ENCODE measurements at places on chromosomes 1 and 21.

DNA sequence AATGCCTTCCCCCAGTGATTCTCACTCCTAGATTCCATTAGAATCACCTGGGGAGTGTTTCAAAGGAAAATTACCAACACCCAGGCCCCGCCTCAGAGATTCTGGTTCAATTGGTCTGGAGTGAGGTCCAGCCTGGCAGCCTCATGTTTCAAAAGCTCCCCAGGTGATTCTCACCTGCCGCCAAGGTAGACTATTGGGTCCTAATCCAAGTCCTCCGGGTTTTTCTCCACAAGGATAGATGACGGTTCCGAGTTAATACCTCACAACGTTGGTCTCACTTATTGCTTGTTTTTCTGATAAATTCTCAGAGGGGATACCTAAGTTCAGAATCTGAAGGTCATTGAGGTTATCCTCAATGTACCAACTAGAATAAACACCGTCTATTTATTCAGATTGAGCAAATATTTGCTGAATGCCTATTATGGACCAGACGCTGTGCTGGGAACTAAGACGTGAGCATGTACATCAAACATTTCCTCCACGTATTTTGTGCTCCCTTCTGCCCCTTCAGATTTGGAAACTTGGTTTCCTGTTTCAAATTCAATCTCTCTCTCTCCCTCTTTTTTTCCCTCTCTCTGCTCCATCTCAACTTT is 97.5 kb downstream of the SEC16B start:
- no peak for DNase-seq

- DNase-seq, result no peak
Measured at GRCh38 chr1:241079047-241079446, 278.0 kb downstream of the RGS7 start.

DNA sequence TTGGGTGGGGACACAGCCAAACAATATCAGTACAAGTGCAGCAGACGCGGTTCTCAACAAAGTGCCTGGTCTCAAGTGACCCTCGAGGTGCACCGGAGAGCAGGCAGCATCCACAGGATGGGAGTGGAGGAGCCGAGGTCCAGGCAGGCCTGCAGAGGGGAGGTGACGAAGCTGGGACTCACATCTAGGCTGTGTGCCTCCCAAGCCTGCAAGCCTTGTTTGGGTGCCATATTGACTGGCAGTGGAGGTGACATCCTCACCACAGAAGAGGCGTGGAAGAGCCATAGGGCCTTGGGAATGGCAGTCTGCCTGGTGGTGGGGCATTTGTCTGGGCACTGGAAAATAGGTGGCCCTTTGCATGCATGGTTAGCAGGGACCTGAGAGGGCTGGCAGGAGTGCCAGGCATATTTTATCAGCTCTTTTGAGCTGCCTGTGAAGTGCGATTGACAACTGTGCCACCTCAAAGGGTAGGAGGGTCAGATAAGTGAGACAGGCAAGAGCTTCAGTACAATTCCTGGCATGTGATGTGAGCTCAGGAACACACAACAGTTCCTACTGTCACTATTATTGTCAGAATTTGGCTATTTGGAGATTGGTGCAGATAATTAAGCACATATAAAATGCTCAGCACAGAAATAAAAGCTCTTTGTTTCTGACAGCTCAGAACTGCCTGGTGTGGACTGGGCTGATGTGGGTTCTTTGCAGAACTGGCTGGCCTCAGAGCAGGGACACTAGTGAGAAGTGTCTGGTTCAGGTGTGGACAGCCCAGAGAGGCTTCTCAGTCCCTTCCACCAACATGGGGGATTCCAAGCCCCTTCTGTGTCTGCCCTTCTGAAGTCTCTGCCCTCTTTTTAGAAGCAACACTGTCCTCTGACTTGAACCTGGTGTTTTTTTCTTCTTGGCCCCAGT is 347.6 kb upstream of the AJAP1 start:
- no peak for DNase-seq

DNA sequence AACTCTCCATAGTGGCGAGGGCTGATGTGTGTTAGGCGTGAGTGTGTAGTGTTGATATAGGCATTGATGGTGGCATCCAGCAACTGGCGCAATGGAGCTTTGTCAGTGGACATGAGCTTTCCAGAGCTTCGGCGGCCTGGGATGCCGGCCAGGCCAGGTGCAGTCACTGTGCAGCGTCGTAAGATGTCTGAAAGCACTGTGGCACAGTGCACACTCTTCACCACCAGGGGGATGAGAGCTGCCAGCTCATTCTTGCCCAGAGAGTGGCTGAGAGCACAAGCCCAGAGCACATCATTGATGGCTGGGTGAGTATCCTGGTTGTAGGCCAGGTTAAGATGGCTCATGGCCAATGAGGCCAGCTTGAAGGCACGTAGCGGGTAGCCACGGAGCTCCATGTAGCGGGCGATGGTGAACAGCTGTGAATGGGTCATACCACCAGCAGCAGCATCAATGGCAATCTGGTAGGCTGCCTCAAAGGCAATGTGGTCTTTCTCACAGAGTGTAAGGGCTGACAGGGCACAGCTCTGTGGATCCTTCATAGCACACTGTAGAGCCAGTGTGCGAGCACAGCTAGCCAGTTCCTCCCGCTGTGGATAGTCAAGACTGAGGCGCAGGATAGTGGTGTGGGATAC is 6.7 kb downstream of the UROD start:
- DNase-seq, result peak; percentile 37

GRCh38 chr21:32278103-32278502 is 746 bp downstream of the MIS18A start:
- no peak for DNase-seq

DNA sequence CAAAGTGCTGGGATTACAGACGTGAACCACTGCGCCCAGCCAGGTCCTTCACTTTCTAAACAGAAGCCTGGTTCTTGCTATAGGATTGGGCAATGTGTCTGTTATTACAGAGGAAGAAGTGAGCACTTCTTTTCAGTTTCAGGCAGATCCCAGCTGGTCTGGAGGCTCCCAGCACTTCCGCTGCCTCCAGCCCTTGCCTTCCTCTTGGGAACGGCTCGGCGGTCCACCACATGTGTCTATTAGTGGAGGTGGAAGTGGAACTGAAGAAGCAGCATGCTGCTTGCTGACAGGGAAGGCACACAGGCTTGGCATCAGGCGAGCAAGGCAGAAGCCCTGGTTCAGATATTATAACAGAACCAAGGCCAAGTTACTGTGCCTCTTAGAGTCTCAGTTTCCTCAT is 17.0 kb downstream of the MKNK1 start:
- no peak for DNase-seq

DNA sequence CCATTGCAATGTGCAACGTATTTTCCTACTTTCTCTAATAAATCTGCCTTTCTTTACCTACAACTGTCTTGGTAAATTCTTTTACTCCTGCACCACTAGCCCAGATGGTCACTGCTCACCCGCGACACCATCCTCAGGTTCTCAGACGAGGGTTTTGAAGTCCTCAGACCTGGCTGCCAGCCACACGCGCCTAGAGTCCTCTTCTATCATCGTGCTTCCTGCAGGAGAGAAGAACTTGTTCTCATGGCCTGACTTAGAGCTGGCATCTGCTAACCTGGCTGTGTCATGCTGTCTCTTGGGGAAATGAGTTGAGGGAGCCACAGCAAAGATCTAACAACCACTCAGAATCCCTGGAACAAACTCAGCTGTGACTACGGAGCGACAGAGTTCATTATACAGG is 30.3 kb upstream of the PGBD5 start:
- no peak for DNase-seq

DNA sequence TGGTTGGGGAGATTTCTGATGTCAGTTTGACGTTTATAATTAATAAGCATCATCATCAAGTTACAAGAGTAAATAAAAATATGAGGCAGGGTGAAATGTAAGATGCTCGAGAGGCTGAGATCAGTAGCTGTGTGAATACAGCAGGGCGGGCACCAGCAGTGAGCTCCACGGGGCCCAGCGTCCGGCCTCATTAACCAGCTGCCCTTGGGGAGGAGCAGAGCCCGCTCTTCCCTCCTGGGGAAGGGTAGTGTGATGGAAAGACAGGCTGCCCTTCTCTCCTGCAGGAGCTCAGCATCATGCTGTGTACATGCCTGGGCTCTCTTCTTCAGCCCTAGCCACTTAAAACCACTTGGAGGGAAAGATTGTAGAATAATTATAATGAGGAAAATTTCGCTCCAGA is 23.4 kb downstream of the PDE9A start:
- DNase-seq, result no peak

- DNase-seq, result no peak
Measured at GRCh38 chr1:212622906-212623305, 14.3 kb downstream of the ATF3 start.

All from activated gamma-delta T cell treated with anti-CD3 and anti-CD28 coated beads, Interleukin-2, amount 50 U/mL, for 16 hours (primary cell).